ENCODE measurements at places on chromosomes 16 and 17.

DNA sequence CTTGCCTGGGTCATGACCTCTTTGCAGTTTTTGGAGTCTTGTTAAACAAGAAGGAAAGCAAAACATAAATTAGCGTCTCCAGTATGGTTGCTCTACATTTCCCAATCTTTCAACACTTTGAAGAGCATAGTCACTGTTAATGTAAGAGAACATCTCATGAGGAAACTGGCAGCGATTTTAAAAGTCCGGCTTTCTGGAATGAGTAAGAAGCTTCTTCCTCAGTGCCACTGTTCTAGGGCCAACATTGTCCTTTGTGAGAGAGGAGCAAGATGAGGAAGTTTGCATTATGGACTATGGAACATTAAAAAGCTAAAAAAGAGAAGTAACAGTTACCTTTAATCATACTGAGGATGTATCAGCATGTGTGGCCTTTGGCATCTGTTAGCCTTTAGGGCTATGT lies 73.1 kb downstream of the WNT3 start:
- no peak overlapping the region for H3K4me3 ChIP-seq
- no peaks in the 10 kb centered on the region for H3K27me3 ChIP-seq
- H3K27ac ChIP-seq: no peak overlapping the region
- peaks cover 7% of the 10 kb centered on the region for H3K36me3 ChIP-seq
- DNase-seq: no peak

DNA sequence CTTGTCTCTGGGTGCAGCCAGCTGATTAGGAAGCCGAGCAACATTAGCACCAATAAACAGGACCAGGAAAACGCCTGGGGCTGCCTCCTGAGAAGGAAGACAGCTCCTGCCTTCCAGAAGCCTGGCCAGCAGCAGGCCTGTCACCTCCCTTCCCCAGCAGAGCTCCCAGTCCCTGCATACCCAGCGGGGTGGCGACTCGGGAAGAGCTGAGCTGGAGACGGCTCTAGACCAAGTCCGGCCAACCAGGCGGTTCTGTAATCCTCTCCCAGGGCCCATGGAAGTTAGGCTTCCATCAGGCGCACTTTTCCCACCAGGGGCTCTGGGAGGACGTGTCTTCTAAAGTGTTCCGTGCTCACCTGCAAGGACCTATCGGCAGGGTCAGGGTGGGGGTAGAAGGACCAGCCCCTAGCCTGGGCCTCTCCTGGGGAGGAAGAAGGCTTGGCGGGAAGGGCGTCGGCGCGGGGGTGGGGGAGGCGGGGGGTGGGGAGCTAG lies 12.0 kb upstream of the CLUH start:
- no peaks in the 10 kb centered on the region for H3K36me3 ChIP-seq
- no peak for DNase-seq
- H3K27me3 ChIP-seq: peaks cover 19% of the 10 kb centered on the region
- peaks cover 7% of the 10 kb centered on the region for H3K4me1 ChIP-seq
- H3K27ac ChIP-seq: no peak overlapping the region

DNA sequence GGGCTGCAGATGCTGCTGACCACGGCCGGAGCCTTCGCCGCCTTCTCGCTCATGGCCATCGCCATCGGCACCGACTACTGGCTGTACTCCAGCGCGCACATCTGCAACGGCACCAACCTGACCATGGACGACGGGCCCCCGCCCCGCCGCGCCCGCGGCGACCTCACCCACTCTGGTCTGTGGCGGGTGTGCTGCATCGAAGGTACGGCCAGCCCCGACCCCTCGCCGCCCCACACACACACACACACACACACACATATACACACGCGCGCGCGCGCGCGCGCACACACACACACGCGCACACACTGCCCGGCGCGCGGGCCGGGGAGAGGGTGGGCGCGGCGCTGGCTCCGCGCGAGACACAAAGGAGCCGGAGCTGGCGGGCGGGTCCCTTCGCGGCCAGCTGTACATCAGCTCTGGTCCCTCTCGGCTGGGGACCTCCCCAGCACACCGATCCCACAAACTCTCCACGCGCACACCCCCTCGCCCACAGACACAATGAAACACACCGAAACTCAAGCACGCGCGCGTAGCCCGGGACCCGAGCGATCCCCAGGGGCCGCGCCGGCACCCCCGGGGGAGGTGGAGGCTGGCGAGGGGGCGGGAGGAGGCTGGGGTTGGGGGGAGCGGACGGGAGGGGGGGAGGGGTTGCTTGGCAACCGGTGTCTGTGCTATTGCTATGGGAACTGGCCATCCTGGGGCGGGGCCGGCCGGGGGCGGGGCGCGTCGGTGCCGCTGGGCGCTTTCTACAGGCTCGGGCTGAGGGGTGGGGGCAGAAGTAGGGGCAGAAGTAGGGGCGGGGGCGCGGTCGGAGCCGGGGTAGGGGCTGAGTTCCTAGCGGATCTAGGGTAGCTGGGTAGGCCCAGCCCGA lies 658 bp downstream of the CACNG4 start:
- no peak overlapping the region for H3K27ac ChIP-seq
- no peaks in the 10 kb centered on the region for H3K36me3 ChIP-seq
- peak overlapping the region; percentile 76 for H3K4me3 ChIP-seq
- peaks cover 8% of the 10 kb centered on the region for H3K4me1 ChIP-seq
- H3K27me3 ChIP-seq: peaks cover 21% of the 10 kb centered on the region

DNA sequence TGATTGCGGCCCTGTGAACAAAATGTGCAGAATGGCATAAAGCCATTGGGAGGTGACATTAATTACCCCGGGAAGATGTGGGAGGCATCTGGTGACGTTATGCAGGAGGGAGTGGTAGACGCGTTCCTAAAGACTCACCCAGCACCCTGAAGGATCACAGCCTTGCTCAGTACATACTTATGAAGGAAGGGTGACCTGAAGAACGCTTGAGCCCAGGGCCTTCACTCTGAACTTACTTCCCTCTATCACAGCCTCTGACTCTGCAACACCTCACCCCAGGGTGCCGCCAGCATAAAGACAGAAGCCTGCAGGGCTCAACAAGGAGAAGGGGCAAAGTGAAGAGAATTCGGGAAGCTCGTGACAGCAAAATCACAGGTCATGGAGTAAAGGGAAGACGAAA lies 9.4 kb downstream of the MFSD6L start:
- no peaks in the 10 kb centered on the region for H3K36me3 ChIP-seq
- DNase-seq: no peak
- H3K27ac ChIP-seq: no peak overlapping the region

DNA sequence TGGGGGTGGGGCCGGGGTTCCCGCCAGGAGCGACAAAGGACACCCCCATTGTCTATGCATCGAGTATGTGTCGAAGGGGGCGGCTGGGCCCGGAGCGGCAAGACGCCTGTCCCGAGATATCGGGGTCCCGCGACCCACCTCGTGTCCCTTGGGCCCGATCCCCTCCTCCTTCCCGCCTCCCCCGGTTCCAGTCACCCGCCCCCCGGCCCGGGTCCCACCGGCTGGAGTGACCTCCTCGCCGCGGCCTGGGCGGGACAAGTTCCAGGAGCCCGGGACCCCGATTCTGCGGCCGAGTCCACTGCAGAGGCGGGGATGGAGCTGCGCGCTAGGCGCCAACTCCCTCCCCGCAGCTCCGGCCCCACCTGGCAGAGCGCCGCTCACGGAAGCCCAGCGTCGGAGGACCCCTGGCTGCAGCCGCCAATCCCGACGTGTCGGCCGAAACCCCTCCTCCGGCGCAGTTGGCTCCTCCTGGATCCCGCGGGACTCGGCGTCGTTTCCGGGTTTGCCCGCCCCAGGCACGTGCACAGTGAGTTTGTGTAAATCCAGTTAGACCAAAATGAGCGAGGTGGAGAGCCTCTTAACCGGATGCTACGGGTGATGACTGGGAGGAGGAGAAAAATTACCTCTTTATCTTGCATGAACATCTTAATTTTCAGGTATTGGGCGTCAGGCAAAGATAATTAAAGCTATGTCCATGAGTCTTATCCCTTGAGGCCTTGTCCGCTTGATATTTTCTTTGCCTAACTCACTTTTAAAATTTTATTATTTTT lies at the start of gene NMRAL1:
NMRAL1 (minus strand) TSS at position 434 of the 770 bp plus-strand sequence. CDS start 493 bp downstream, outside the sequence.
- peaks cover 4% of the 10 kb centered on the region for H3K36me3 ChIP-seq
- peaks cover 29% of the 10 kb centered on the region for H3K4me1 ChIP-seq
- peak; percentile 97 for DNase-seq
- peak within 1 kb of the TSS; percentile 81 for H3K4me3 ChIP-seq
- H3K27ac ChIP-seq: peak within 1 kb of the TSS; percentile 94
- no peaks in the 10 kb centered on the region for H3K27me3 ChIP-seq

- H3K36me3 ChIP-seq: no peaks in the 10 kb centered on the region
- H3K4me3 ChIP-seq: no peak overlapping the region
- DNase-seq: no peak
- H3K27me3 ChIP-seq: peaks cover 23% of the 10 kb centered on the region
- peaks cover 5% of the 10 kb centered on the region for H3K4me1 ChIP-seq
These were observed 3.2 kb downstream of the ZSCAN10 start for GRCh38 chr16:3095869-3096268.

- H3K27me3 ChIP-seq: peaks cover 6% of the 10 kb centered on the region
- no peak for DNase-seq
- H3K4me3 ChIP-seq: no peak overlapping the region
- no peak overlapping the region for H3K27ac ChIP-seq
- H3K4me1 ChIP-seq: peaks cover 30% of the 10 kb centered on the region
- H3K36me3 ChIP-seq: peaks cover 48% of the 10 kb centered on the region
These were observed 22.9 kb downstream of the C1QTNF1 start for GRCh38 chr17:79046916-79047280.
